ENCODE measurements at places on chromosomes 6 and 20. TPM values are rescaled to one million over a fixed set of nuclear protein-coding genes. Genes with fewer than 3 reads are reported as not detected.

GRCh38 chr6:68502946-68503345, 132.1 kb upstream of the ADGRB3 start:
- no peak for DNase-seq

PGC gene
- not detected for total RNA-seq

- no peak for DNase-seq
These were observed 8.7 kb upstream of the RAMACL start for GRCh38 chr6:166595061-166595780.

- DNase-seq = no peak
These were observed 2.3 kb upstream of the TOMM34 start for GRCh38 chr20:44962483-44962882.

DNA sequence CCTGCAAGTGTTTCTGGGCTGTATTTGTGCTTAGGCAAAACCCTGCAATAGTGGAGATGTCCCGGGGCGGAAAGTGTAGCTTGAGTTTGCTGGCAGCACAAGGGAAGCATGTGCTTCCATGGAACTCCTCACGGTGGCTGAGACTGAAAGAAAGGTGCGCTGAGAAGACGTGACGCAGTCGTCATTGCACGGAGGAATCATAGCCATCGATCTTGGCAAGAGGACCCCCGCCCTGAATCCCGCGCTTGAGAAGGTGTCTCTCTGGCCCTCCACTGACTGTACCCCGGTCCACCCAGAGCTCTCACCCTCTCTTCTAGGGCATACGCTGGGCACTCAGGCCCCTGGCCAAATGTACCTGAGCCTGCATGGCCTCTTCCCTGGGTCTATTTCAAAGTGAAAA, 1081.8 kb upstream of the DEFB115 start:
- DNase-seq = no peak
